ENCODE measurements at places on chromosomes 7 and 10.

DNA sequence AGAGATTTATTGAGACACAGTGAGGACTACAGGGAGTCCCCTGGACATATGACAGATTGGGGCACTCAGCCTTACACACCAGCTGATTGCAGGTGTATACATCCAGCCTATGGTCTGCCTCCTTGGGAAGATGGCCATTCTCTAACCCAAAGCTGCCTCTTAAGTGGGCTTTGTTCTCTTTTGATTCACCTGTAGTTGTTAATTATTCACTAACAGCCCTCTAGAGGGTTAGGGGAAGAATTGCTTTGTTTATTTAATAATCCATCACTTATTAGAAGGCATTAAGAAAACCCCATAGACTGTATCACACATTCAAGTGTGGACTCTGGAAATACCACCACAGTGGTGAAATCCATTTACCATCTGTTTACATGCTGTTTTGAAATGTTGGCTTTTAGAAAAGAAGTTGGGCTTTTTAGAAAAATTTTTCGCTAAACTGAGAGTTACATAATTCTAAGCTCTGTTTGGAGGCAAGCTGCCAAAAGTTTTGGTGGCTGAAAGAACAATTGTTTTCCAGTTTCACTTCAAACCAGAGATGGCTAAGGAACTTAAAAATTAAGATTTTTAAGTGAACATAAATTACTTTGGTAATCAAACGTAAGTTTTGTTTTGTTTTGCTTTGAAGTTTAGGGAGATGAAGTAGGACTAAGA is 379.1 kb downstream of the ADRA2A start:
- no peak for DNase-seq

DNA sequence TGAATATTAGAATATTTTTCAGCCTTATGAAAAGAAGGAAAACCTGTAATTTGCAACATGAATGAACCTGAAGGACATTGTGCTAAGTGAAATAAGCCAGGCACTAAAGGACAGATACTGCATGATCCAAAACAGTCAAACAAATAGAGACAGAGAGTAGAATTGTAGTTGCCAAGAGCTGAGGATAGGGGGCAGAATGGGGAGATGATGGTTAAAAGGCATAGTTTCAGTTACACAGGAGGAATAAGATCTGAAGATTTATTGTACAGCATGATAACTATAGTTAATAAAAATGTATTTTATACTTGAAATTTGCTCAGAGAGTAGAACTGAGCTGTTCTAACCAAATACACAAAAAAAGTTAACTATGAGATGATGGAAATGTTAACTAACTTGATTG is 149.0 kb upstream of the TMEM106B start:
- DNase-seq, result no peak

DNA sequence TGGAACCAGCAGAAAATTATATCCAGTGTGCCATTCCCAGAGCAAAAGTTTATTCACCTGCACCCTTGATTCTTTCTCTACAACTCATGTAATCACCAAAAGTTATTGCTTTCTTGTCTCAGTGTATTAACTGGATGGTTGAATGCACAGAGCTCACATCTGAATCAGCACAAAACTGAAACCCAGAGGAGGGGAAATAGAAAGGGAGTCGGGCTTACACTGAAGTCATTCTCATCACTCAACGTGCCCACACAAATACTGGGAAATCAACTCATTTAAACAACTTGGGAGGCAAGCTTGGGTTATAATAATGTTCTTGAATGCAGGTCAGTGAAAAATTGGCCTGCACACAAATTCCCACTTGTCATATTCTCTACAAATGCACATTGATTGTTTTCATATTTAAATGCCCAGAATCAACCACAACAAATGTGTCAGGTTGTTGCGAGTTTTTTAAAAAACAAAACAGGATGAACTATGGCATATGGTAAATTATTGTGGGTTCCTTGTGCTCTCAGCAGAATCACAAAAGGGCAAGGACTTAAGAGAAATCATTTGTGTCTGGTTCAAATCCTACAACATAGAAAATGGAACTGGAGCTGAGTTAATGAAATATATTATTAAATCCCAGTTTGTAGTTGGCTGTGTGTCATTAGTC is 125.9 kb upstream of the NOBOX start:
- no peak for DNase-seq

- peak; percentile 31 for DNase-seq
Measured at GRCh38 chr10:126972635-126973414, 67.6 kb downstream of the DOCK1 start.

GRCh38 chr10:44322137-44322536 is 62.8 kb downstream of the CXCL12 start:
- DNase-seq, result no peak

DNA sequence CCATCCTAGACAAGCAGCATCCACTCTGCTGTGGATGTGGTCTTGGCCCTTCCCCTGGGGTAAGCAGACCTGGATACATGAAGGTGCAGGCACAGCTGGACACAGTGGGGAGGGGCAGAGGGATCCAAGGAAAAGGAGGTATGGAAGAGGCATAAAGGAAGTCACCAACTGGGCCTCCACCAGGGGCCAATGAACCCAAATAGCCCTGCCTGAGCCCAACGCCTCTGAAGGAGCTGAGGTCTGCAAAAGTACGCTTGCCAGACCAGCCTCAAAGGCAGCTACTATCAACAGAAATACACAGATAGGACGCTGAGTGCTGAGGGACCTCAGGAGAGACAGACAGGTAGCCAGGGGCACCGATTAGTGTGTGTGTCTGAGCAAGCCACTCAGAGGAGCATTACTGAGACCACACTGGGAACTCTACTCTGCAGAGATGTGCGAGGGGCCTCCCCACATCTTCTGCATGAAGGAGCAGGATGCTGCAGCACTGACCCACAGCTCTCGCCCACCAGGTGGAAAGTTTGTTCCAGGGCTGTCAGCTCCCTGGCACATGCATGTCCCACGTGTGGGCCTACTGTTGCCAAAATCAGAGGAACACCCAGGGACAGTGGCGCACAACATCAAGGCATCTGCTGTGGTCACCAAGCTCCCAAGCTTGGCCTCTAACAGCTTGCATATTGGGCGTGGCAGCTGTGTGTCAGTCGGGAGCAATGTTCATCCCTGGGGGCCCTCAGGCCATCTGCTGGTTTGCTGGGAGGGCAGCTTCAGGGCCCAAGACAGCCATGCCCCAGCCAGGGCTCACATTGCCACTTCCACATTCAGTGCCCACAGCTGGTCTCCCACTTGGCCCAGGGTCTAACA is 40.0 kb downstream of the MKI67 start:
- DNase-seq, result no peak
